ENCODE measurements at places on chromosomes 3 and 15.

DNA sequence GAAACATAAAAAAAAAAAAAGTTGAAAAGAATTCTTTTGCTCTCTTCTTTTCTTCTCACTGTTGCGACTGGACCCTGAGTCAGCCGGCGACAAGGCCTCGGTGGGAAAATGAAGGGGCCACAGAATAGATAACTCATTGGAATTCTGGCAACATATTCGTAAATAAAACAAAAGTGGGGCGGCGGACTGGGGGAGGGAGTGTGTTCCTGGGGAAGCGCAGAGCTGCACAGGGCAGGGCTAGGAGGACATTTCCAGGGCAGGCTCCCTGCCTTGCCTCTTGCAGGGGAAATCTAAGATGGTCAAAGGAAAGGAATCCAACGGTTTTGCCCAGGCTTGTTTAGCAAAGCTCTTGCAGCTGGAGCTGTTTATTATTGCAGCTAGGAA, 1042.8 kb upstream of the NR2F2 start:
- no peak for DNase-seq

- DNase-seq: no peak
Observed at GRCh38 chr3:170529346-170529745, 56.5 kb downstream of the SLC7A14 start.

- DNase-seq: no peak
Observed at GRCh38 chr3:53191836-53192480, 30.9 kb downstream of the PRKCD start.

DNA sequence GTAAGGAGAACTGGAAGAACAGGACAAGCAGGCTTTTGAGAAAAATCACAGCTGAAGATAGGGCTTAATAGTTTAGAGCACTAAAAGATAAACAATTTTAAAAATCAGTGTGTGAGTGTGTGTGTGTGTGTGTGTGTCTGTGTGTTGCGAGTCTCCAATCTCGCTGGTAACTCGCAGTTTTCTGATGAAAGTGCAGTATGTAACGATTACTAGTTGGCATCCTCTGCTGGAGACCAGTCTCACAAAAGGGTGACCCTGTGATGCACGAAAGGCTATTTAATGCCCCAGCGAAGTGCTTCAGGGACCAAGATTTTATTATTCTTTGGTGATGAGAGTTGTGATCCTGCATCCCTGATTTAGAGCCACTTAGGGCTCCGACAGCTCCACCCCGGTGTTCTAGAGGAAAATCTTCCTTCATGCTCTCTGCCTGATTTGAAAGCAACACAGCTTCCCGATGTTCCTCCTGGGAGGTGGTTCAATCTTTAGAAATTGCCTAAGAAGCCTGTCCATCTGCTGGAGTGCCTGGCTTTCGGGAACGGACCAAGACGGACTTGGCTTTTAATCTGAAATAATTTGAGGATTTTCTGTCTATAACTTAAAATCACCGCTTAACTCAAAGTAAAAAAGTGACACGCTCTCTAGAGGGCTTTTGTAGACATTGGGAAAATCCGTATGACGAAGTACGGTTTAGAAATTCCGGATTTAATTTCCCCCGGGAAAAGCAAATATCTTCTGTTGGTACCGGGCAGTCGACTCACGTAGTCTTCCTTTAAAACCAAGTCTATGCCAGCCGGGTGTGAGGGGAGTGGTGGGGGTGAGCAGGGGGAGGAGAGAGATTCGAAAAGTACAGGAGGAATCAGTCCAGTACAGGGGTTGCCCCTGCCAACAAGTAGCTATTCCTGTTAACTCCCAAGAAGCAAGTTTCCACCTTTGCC, 1.1 kb upstream of the ALCAM start:
- DNase-seq: no peak

DNA sequence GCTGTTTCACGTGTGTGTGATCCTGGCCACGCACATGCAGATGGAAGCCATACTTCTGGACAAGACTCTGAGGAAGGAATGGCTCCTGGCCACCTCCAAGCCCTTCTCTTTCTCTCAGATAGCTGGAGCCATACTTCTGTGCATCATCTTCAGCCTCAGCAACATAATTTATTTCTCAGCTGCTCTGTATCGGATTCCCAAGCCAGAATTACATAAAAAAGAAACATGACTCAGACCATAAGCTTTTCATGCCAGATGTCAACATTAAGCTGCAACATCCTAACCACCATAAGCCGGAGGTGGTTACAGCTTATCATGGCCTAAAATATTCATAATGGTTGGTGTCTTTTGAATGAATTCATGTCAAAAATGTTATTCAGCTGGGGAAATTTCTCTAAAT, 10.6 kb upstream of the KIF23 start:
- DNase-seq: no peak

DNA sequence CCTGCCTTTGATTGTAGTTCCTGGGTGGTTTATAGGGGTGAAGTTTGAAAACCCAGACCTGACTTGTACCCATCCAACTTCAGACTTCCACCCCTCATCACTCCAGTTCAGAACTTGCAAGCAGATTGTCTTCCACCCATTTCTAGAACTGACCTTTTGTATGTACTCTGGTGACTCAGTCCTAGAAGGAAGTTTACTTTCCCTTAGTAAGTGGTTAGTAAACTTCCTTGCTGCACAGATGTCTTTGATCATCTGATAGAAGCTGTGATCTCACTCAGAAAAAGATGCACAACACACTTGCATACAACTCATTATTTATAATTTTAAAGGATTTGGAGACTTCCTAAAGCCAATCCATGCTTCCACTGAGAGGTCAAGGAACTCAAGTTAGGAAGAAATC, 368.0 kb downstream of the MFSD1 start:
- no peak for DNase-seq

DNA sequence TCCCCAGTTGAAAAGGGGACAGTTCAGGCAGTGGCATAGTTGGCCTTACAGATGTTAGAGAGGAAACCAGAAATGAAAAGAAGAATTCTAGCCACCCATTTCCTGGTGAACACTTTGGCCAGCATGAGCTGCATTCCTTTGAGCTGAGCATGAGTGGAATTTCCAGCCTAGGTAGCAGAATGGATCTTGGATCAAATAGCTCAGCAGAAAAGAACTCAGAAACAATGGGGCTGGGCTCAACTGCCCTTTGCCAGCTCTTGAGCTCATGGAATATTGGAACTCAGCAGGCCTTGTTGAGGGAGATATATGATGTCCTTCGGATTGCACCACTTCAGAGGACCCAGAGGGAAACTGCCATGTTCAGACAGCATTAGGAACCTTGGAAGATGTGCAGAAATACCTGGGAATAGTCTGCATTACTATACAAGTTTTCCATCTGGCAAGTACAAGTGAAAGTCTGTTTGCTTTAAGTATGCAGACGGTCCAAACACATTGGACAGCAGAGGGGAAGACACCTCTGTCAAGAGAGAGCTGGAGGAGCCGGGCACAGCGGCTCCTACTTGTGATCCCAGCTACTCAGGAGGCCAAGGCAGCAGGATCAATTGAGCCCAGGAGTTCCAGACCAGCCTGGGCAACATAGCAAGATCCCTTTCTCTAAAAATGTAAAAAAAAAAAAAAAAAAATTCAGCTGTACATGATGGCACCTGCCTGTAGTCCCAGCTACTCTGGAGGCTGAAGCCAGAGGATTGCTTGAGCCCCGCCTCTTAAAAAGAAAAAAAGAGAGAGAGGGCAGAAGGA, 3.1 kb upstream of the CDV3 start:
- no peak for DNase-seq

DNA sequence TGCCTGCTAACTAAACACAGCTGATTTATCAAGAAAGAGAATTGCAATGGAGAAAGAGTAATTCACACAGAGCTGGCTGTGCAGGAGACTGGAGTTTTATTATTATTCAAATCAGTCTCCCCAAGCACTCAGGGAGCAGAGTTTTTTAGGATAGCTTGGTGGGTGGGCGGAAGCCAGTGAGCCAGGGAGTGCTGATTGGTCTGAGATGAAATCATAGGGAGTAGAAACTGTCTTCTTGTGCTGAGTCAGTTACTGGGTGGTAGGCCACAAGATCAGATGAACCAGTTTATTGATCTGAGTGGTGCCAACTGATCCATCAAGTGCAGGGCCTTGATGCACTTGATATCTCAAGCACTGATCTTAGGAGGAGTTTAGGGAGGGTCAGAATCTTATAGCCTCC, 891.9 kb upstream of the CADM2 start:
- DNase-seq: no peak

DNA sequence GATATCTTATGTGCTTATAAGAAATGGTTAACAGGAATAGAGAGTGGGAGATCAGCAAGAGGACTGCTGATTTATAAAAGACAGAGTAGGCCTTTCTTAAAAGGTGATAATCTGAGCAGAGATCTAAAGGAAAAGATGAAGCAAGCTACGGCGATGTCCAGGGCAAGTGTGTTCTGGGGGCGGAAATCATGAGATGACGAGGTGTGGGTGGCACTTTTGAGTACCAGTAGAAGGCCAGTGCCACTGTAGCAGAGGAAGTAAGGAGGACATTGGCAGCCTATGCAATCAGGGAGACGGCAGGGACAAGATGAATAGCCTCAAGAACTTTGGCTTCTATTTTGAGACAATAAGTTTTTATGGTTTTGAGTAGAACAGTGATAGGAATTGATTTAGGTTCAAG, 492.4 kb downstream of the FHIT start:
- no peak for DNase-seq

DNA sequence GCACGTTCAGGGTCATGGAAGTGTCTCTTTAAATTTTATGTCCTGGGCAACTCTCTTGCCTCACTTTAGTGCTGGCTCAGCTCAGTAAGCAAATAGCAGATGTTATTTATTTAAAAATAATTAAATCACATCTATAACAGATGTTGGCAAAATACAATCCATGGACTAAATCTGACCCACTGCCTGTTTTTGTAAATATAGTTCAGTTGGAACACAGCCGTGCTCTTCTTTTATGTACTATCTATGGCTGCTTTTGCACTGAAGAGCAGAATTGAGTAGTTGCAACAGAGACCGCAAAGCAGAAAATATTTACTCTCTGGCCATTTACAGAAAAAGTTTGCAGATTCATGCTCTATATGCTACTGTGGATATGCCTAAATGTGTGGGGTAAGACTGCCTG, 79.2 kb downstream of the SAMMSON start:
- DNase-seq: no peak

GRCh38 chr3:196142202-196142956, 60.5 kb upstream of the TFRC start:
- DNase-seq: no peak

DNA sequence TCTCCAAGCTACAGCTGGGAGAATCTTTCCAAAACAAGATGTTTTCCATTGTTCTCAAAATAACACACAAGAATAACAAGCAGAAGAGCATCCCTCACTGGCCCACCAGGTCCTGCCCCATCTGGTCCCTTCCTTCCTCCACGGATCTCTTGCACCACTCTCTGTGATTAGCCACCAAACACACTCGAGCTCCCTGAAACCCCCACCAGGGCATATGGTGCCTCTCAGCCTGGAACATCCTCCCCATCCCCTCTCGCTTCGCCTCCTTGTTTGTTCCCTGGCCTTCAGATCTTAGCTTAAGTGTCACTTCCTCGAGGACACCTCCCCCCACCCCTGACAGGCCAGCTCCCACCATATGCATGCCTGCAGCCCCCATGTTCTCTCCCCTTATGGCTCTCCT, 496.6 kb upstream of the PROK2 start:
- no peak for DNase-seq

DNA sequence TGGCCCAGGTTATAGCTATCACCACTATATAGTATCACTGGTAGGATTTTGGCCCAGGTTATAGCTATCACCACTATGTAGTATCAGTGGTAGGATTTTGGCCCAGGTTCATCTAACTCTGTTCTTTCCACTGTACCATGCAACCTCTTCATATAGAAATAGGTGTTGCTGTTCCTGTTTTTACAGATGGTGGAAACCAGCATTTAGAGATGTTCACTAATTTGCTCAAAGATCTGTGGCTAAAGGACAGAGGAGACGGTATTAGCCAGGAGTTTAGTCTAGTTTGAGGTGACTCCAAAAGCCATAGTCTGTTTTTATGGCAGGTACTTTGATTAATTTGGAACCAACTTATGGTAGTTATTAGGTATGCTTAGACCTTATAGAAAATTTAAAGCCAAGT, 3.1 kb downstream of the LRCH3 start:
- DNase-seq: no peak

- no peak for DNase-seq
Observed at GRCh38 chr3:120764206-120764605, 21.7 kb downstream of the GTF2E1 start.

- no peak for DNase-seq
Observed at GRCh38 chr3:50275996-50276761, 2.7 kb upstream of the LSMEM2 start.

DNA sequence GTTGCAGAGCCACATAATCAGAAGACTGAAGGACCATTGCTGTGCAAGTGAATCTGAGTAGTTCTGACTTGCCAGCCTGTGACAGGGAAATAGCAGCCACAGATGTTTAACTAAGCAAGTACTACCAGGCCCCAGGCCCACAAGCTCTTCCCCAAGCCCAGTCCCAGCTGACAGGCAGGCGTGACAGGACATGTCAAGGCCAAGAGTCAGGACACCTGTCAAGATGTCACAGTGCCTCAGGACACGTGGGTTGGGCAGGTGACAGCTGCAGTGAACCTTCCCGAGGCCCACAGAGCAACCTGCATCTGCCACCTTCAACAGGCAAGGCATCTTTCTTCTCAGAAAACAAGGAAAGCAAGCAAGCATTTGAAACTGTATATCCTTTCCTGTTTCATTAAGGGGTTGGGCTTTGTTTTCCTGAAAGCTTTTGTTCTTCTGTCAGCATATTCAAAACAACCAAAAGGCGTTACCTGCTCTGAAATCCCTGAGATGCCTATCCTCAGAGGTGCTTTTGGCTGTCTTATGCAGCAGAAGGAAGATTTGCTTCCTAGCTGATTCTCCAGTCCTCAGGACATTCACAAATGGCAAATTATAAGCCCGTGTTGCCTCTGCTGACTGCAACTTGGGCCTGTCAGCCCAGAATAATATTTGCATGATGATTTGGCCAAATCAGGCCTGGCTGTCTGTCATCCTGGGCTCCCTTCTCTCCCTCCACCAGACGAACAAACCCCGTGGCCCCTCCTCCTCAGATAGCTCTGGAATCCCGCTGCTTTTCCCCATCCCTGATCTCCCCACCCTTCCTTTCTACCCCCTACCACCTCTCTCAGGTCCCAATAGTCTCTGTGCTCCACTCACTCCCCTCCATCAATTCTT, 171.8 kb upstream of the WNT5A start:
- DNase-seq: no peak
